ENCODE measurements at places on chromosomes 4 and X.

- no peak for DNase-seq
These were observed 239.4 kb upstream of the BOD1L1 start for GRCh38 chr4:13866881-13867280.

- DNase-seq, result no peak
These were observed 35.7 kb downstream of the ING2 start for GRCh38 chr4:183540410-183541009.

DNA sequence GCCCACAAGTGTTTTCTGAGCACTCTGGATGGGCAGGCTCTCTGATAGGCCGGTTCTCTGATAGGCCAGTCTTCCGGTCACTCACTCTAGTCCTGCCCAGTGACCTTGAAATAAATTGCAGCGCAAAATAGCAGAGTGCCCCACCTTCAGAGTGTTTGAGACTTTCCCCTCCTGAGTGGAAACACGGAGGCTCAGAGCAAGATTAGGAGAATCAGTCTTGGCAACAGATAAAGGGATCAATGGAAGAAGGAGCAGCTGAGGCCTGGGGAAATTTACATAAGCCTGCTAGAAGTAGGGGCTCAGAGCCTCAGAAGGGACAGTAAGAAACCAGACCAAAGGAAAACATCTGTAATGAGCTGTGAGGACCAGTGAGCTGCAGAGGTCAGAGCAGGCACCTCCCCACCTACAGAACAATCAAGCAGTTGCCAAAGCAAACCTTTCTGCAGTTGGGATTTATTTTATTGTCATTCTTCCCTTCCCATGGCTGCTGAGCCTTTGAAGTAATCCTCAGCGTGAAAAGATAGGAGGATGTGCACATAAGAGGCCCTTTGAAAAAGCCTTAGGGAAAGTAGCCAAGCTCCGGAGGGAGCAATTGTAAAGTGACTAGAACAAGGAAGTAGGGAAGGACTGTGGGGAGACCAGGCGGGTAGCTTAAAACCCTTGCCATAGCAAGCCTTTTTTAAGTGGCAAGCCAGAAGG lies 89.1 kb upstream of the TSPAN5 start:
- DNase-seq, result no peak

DNA sequence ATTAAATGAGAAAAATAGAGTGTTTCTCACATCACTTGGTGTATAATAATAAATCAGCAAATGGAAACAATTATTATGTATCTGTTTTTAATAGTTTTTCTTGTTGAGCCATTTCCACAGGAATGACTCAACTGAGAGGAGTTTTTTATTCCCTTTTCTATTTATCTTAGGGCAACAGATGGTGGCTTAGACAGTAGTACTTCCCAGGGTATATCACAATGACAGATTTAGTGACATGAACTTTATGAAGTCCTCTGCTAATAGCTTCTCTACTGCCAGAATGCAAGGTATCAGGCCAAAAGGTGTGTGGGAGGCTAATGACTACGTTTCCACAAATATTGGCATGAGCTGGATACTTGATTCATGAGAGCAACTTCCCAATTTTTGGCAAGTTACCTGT lies 126.7 kb downstream of the HTR2C start:
- DNase-seq, result no peak

DNA sequence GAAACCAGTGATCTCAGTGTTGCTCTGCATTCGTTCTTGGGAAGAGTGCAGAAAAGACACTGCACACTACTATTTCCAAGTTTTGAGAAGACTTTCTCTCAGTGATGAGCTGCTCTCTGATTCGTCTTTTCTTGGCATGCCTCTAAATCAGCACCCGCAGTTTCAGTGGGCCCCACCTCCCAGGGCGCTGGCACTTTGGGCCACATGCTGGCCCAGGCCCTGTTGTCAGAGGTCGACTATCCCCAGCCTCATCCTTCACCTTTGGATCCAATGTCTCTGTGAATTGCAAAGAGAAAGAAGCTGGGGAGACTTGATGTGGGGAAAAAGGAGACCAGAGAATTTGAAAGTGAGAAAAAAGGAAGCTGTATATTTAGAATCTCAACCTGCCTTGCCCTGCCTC lies 644.1 kb upstream of the PITX2 start:
- no peak for DNase-seq

GRCh38 chr4:158778156-158778711 lies 9.4 kb downstream of the FNIP2 start:
- no peak for DNase-seq

DNA sequence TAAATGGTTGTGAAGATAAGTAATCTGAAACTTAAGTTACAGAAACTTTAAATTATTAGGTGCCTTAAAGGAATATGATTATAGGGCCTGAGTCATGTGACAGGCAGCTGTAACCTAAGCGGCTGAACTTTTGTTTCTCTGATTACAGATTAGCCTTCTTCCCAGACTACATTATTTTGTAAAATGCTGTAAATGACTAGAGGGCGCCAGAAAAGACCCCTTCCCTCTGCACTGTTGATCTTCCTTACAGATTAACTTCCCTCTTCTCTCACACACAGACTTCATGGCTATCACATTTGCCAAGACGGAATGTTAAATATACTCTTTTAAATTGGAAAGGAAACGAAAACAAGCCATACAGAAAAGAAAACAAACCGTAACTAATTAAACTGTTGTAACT lies 96.6 kb downstream of the EVC2 start:
- no peak for DNase-seq

GRCh38 chrX:123859409-123859845 lies 426 bp upstream of the XIAP start:
- DNase-seq, result peak; percentile 80

DNA sequence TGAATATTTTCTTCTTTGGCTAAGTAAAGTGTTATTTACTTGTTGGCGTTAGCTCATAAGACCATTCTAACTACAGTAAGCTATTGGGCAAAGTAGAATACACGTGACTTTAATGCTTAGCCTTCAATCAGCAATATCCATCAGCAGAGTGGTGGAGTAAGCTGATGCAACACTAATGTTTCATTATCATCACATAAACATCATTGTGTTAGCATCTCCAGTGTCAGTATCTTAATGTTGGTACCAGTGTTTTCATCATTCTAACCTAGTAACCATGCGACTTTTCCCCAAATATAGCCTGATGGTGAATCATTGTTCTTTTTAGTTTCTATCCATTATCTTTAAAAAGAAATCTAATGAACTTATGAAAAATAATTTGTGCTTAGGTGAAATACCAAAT lies 48.5 kb downstream of the APOOL start:
- no peak for DNase-seq

DNA sequence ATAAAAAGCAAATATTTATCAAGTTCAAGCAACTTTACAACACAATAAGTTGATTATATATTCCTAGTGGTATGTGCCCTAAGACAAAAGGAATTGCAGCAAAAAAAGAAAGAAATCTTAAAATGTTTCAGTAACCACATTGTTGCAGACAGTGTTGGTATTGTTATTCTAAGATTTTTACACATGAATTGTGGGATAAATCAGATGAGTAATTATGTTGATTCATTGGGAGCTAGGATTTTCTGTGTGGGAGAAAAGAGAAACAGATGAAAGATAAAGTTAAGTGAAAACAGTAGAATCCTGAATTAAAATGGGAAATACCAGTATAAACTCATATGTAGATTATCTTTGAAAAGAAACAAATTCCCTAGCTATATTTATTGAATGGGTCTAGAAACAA lies 362.4 kb downstream of the PPP3CA start:
- DNase-seq, result no peak

DNA sequence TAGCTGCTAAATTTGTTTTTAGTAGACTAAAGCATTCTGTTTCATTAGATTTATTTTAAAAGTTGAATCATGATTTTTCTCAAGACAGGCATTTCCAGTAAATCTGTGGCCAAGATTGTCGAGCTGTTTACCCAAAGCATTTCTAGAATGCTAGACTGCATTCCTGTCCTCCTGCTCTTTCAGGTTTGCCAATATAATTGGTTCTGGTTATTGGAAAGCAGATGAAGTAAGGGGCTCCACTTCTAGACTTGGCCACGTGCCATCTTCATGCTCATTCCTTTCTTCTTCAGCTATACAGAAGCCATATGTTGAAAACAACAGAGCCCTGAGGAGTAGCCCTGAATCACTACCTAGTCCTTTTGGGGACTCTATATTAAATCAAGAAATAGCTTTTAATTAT lies 62.5 kb downstream of the PGRMC2 start:
- DNase-seq, result peak; percentile 67

DNA sequence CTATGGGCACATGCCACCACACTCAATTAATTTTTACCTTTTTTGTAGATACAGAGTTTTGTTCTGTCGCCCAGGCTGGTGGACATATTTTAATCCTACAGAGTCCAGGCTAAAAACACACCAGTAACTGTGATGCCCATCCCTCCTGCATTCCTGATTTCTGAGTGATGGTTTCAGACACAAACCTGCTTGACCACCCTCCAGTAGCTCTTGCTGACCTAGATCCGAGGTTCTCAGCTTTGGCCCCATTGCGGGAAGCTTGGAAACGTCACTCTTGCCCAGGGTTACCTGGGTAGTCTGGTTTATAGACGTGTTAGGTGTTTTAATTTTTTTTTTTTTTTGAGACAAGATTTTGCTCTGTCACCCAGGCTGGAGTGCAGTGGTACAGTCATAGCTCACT lies 7.5 kb downstream of the CD99 start:
- DNase-seq, result no peak

GRCh38 chr4:6703786-6704185 lies 5.9 kb downstream of the MRFAP1L1 start:
- no peak for DNase-seq

DNA sequence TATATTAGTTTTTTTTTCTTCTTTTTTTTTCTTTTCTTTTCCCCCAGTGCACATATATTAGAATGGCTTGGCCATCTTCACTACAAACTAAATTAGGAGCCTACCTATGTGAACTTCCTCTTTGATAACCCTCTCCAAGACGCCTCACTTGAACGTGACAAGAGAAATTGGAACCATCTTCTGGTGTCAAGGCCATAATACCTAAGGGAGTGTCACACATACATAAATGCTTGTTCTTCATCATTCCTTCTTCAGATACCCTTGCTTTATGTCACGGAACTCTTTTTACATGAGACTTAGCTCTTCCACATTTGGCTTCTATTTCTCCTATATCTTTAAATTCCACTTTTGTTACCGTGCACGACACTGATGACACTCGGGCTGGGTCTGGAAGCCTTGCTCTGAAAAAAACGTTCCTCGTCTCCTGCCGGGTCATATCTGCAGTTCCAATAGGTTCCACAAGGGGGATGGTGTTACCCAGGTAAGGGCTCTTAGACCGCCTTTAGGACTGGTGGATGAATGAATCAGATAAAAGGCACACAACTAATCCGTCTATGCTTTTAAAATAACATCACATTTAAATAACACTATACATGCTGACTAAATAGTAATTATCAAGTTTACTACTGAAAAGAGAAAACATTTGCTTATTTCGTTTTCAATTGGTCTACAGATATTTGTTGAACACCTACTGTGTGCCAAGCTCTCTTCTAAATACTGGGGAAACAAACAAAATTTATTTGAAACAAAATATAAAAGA lies 19.9 kb downstream of the DGAT2L6 start:
- no peak for DNase-seq

- DNase-seq, result no peak
These were observed 262.7 kb downstream of the PDHA2 start for GRCh38 chr4:96102541-96103026.

DNA sequence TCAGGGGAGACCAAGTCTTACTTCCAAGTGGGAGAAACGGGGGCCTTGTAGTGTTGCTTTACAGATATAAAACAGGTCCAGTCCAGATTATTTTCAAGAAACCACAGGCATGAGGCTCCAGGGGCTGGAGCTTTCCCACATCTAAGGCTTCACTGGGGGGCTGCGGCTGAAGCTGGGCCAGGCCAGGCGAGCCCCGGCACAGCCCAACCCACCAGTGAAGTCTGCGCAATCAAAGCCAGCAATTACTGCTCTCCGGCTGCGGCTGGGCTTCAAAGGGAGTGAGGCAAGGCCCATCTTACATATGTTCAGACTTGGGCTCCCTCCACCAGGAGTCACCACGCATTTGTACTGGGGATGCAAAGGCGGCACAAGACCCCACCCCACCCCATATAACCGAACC lies 61.7 kb downstream of the HADH start:
- DNase-seq, result no peak

DNA sequence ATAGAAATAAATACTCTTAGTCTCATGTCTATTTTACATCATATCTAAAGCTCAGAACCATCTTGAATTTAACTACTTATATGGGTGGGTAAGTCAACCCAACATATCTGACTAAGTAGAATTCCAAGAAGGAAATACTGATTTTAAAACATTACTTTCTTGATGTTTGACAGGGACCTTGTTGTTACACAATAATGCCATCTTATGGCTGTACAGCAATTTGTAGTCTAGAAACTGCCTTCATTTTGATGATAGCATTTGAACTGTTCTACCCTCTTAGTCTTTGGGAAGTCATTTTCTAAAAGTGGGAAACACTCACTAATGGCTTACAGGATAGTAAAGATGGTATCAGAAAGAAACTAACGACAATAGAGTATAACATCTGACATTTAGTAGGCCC lies 929.5 kb downstream of the DMD start:
- DNase-seq, result no peak

DNA sequence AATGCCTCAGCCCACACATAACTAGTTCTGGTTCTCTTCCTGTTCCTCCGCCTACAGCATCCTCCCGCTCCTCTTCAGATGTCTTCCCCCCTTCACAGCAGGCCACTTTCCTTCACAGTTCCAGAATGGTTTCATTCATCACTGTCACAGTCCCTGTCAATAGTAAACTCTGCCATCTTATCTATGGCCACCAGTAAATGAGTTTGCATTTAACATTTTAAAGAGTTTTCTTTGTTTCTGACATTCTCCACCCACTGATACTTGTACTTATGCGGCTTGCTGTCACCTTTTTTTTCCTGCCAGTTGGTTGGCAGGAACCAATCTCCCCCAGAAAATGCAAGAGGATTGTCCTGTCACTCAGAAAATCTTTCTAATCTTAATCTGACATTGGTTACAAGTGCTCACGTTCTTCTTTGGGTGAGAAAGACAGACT lies 114.1 kb downstream of the GLUD2 start:
- no peak for DNase-seq
